ENCODE measurements at places on chromosomes 1 and 21.

GRCh38 chr1:25832336-25833037 lies 12.7 kb downstream of the MTFR1L start:
- DNase-seq = no peak

DNA sequence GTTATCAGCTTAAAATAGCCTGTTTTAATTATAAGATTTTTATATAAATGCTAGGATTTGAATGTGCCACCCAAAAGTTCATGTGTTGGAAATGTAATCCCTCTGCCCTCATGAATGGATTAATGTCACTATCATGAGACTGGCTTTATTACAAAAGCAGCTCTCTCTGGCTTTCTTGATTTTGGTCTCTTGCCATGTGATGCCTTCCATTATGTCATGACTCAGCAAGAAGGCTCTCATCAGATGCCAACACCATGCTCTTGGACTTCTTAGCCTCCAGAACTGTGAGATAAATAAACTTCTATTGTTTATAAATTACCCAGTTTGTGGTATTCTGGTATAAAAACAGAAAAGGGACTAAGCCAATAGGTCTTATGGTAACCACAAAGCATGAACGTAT lies 6.9 kb upstream of the PRSS38 start:
- no peak for DNase-seq

DNA sequence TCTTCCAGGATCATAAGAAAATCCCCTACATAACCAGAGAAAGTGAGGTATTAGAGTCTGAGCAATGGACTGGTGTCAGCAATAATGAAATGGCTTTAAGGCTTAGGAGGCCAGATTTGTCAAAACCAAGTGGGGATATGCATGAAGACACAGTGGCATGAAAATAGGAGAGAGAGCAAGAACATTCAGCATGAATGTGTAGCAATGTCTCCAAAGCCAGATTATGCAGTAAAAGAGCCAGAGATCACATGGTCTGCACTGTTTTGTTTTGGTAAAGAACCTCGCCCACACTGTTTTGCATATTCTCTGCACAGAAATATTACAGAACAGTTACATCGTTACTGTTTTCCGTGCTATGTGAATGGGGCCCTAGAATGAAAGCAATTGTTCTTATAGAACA lies 589.4 kb downstream of the PLPP3 start:
- no peak for DNase-seq

- DNase-seq = peak; percentile 14
Observed at GRCh38 chr1:167165948-167166689, 54.6 kb upstream of the POU2F1 start.

GRCh38 chr21:15761507-15762100 lies 31.8 kb downstream of the USP25 start:
- DNase-seq = no peak

DNA sequence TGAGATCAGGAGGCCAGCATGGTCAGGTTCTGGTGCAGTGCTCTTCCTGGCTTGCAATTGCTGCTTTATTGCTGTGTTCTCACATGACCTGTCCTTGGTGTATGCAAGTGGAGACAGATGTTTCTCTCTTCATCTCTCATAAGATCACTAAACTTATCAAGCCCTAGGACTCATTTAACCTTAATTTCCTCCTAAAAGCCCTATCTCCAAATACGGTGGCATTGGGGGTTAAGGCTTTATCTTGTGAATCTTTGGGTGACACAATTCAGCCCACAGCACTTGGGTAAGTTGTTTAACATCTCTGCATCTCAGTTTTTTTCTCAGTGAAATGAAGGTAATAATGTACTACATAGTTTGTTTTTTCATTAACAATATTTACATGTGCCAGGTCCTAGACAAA lies 152.4 kb downstream of the RWDD3 start:
- no peak for DNase-seq

DNA sequence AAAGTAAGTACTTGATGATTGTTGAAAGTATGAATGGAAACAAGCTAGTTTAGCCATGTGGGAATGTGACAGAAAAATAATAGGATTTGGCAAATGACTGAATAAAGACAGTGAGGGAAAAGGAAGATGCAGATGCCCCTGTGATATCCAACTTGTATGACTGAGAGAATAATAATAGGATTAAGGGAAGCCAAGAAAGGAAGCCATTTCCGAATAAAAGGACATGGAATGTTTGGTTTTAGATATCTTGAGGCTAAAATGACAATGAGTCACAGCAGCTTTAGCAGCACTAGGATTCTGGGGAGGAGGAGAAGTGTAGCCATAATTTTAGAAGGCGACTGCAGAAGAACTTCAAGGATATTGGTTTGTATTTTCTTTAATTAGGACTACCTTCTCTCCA lies 109.2 kb downstream of the TTLL7 start:
- peak; percentile 30 for DNase-seq

GRCh38 chr1:21200767-21201166 lies 24.1 kb upstream of the EIF4G3 start:
- DNase-seq = peak; percentile 63

DNA sequence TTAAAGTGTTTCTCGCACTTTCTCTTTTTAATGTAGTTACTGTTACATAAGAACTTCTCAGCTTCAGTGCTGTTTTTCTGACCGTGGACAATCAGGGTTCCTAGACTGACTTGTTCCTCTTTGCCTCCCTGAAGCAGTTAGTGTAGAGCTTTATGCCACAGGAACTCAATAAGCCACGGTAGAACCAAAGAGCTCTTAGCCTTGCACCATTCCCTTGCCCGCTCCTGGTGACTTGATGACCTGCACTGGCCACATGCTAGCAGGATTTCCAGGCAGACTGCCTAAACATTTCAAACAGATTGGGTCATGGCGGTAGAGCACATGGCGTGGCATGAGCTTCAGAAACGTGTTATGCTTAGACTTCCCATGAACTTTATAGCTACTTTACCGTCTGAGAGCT lies 18.8 kb upstream of the FASLG start:
- peak; percentile 55 for DNase-seq

GRCh38 chr1:29245876-29246275 lies 9.6 kb downstream of the PTPRU start:
- DNase-seq = peak; percentile 52

GRCh38 chr1:61005614-61006580 lies 76.5 kb upstream of the NFIA start:
- DNase-seq = no peak

- DNase-seq = peak; percentile 85
Observed at GRCh38 chr1:182588500-182589396, at the start of gene RNASEL. TSS of gene RNASEL (minus strand) at chr1:182589256. CDS start at chr1:182586806, 2,450 bp downstream.

DNA sequence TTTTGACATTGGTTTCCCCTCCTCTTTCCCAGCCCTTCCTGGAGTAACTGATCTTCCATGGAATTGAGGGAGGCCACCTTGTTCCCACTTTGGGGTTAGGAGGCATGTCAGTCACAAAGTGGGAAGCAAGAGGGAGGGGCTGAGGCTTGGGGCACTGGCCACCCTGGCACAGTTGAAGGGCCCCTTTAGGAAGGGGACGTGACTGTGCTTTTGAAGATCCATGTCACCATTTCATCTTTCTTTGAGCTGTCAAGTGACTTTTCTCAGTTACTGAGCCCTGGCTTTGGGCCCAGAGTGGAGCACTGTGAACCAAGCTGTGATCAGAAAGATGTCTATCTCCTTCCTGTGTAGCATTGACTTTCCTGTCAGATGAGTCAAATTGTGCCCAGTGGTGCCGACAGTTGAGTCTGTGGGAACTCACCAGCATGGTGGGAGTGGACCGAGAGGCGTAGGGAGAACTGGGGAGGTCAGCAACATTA lies 38.5 kb upstream of the TDRD10 start:
- no peak for DNase-seq

DNA sequence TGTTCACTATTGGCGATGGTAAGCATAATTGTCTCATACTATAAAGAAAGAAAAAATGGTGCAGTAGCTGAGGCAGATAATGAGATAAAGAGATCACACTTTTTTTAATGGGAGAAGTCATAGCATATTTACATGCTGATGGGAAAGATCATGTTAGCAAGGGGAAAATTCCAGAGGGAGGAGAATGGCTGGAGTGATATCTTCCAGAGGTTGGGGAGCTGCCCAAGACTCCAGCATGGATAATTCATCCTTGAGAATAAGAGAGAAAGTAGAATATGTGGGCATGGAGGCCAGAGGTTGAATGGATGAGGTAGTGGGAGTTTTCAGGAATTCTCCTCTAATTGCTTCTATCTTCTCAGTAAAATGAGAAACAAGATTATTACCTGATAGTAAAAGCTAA lies 45.8 kb upstream of the RGS1 start:
- no peak for DNase-seq

GRCh38 chr1:212315907-212316306 lies 30.7 kb downstream of the PPP2R5A start:
- DNase-seq = peak; percentile 32

DNA sequence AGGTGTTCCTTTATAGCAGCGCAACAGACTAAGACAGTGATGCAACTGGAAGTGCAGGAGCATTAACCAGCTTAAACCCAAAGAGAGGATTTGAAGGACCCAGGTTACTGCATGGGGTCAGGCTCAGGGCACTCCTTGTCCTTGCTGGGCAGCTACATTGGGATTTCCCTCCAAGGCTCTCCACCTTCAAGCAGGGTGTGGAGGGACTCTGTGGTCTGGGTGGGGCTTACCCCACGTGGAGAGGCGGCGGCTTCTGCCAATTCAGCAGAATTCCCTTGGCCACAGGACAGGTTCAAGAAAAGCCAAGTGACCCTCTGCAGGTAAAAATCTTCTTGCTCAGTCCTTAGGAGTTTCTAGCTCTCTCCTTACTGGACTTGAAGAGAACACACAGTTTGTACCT lies 6.5 kb downstream of the RRP1B start:
- DNase-seq = no peak

- DNase-seq = no peak
Observed at GRCh38 chr1:107413951-107414350, 273.1 kb downstream of the NTNG1 start.

DNA sequence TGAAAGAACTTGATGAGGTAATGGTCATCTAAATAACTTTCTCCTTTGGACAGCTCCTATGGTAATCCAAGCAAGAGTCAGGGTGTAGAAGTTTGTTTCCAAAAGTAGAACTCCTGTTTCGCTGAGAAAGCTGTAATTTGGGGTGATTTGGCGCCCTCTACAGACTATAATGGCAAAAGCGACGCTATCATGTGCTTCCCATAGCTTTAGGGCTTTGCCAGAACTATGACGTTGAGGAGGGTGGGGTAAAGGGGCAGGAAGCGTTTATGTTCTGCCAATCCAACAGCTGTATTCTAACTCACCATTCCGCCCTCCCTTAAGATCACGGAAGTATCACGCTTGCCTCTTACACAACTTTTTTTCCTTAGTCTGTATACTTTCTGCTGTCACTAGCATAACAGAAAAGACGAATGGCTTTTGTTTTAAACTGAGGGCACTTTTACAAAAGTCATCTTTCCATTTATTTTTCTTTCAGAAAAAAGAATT lies at the start of gene FMO4:
Gene FMO4, plus strand, starts transcription at position 349 of the 486 bp plus-strand sequence. CDS start 5,643 bp downstream, outside the sequence.
- peak; percentile 100 for DNase-seq
